Non-pigmented ciliary epithelial cell (primary cell): ENCODE measurements at places on chromosomes 2 and 18.
A peak's percentile ranks its signal among the peaks of the same experiment; 100 is the strongest.

DNA sequence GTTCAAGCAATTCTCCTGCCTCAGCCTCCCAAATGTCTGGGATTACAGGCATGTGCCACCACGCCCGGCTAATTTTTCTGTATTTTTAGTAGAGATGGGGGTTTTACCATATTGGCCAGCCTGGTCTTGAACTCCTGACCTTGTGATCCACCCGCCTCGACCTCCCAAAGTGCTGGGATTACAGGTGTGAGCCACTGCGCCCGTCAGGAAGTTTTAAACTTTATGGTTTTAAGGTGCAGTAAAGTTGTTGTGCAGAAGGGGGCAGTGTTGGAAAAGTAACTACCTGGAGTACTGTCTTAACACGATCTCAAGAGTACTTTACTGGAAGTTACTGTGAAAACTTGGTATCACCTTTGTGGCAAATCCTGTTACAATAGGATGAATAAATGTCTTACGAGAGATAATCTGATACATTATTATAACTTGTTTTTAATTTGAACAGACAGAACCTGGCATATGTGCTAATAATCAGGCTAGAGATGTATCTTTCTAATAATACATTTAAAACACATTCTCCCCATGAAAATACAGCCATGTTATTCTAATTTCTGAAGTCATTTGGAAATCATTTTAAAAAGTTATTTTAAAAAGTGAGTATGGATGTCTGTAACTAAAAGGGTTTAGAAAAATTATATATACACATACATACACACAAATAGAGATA is 10.8 kb downstream of the SPDYA start:
- DNase-seq = no peak

DNA sequence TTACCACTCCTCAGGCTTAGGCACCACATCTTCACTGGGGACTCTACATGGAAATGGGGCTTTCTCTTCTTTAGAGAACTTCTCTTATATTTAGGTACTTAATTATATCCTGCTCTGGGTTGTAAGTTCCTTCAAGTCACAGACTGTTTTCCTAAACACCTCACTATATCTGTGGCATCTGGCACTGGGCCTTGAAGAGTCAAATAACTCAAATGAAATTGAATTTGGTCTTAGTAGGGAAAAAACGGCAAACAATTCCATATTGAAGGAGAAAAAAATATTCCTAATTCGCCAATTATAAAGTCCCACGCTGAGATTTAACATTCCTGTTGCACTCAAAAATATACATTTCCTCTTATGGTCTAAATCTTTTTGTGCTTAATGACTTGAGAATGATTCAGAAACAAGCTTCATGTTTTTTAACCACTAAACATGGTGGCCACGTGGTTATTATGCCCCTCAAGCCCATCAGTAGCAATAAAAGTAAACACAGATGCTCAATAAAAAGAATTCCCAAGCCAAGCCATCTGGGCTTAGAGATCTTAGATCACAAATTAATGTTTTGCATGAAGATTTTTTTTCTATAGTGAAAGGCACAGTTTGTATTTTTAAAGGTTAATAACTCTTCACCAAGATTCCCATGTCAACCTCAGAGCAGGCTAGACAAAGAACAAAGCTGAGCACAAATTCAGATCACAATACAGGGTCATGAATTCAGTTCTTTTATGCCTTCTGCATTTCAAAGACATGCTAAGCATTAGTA is 105.5 kb upstream of the SYT4 start:
- no peak for DNase-seq

- DNase-seq = no peak
Observed at GRCh38 chr2:239952665-239953417, 72.3 kb downstream of the NDUFA10 start.

DNA sequence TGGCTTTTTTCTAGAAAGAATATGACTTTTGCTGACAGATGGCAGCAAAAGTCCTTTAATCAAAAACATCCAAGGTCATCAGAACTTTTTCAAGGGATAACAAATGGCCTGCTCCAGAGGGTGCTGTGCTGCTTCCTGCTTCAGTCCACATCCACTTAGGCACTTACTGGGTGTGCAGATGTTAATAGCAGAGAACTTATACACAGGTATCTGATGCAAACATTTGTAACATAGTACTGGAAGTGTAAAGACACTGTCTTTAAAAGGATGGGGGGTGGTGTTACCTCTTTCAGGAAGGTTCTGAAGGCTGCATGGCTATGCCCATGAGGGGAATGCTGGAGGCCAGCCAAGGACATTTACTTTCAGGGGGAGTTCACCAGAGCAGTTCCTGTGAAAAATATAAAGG is 5.5 kb downstream of the HOXD8 start:
- DNase-seq = no peak

DNA sequence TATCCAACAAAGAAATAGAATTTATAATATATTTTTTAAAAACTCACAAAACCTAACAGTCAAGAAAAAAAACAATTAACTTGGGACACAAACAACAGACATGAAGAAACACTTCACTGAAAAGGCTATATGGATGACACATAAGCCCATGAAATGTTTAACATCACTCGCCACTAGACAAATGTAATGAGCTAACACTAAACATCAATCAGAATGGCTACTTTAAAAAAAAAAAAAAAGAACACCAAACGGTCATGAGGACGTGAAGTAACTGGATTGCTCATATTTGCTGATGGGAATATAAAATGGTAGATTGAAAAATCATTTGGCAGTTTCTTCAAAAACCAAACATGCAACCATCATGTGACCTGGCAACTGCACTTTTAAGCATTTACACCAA is 97.3 kb upstream of the RGPD4 start:
- no peak for DNase-seq

DNA sequence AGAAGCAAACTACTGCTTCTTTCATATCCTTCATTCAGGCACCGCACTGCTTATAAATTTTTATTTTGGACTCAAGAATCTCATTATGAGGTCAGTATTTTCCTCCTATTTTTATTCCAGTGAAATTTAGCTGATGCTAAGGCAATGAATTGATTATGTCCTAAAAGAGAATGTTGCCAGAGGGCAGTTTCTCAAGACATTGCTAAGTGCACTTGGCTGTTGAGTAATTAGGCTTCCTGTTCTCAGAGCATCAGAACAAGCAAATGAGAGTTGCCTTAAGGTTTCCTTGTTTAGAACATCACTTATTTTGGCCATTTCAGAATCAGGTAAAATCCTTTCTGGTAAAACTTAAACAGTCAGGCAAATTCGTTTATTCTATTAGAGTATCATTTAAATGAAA is 548.6 kb upstream of the ZEB2 start:
- no peak for DNase-seq

DNA sequence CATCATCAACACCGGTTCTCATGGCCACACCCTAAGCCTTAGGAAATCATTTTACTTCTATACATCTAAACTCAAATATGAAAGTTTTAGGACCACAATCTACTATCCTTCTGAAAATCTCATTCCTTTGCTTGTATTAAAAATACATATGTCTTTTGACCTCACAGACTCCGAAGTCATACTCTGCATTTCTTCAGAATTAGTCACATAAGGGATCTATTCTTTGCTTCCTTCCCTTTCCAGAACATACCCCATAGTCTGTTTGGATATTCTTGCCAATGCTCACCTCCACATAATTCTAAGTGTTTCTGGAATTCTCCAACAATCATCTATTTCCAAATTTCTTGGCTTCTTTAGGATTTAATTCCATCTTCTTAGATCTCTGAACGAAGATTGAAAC is 14.2 kb upstream of the DSG1 start:
- DNase-seq = no peak

DNA sequence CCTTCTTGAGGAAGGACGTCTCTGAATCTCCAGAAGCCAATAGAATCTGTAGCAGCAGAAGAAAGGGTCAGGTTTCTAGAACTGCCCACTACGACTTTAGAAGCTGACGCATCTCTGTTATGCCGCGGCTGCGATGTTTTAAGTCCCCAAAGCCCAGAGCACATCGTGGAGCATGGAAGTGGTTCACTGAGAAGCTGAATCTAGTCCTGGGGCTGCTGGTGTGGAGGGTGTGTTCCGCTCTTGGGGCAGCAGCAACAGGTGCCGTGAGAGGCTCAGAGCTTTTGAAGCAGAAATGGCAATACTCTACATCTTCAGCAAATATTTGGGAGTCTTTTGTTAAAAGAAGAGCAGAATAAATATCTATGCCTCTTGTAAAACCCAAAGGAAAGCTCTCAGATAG is 48.9 kb upstream of the RMDN2 start:
- no peak for DNase-seq

DNA sequence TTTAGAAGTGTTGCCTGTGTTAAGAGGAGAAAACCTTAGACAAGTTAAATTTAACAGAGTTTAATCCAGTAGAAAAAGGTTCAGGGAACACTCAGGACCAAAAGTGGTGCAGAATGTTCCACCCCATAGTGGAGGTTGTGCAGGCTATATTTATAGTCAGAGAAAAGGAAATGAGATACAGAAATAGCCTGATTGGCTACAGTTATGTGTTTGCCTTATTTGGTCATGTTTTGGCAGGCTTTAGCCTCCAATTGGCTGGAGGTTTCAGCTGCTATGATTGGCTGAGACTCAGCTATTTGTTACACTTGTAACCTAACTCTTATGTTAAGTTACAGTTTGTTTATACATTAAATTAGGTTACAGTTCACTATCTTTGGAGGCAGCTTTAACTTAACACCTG is 4.2 kb downstream of the STAMBP start:
- DNase-seq = no peak

DNA sequence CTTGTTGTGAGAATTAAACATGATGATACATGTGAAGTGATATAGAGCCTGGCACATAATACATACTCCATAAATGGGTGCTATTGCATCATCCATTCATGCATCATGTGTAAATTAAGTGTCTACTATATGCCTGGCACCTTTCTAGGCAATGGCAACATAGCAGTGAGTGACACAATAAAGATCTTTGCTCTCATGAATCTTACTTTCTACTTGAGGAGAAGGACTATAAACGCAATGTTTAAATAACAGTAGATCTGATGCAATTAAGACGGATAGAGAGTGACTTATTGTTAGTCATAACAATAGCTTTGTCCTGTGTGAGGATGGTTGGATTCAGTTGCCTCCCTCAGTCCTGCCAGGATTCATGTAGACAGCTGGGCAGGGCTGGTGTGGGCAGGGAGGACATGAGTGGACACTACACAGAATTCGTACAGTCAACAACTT is 88.4 kb upstream of the NPAS2 start:
- DNase-seq = no peak

DNA sequence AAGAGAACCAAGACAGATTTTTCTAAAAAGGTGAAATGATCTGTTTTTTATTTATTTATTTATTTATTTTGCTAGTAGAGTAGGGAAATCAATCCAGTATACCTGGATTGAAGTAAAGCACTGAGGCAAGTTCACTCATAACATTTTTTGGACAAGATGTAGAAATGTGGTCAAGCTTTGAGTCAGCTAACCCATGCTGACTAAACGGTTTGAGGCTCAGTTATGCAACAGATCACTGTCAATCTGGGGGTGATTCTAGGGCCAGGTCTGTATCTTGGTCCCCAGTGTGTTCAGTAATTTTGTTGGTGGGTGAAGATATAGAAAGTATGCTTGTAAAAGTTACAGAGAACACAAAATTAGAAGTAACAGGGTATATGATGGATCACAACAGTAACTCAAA is 60.2 kb downstream of the RMDN2 start:
- DNase-seq = peak; percentile 54

DNA sequence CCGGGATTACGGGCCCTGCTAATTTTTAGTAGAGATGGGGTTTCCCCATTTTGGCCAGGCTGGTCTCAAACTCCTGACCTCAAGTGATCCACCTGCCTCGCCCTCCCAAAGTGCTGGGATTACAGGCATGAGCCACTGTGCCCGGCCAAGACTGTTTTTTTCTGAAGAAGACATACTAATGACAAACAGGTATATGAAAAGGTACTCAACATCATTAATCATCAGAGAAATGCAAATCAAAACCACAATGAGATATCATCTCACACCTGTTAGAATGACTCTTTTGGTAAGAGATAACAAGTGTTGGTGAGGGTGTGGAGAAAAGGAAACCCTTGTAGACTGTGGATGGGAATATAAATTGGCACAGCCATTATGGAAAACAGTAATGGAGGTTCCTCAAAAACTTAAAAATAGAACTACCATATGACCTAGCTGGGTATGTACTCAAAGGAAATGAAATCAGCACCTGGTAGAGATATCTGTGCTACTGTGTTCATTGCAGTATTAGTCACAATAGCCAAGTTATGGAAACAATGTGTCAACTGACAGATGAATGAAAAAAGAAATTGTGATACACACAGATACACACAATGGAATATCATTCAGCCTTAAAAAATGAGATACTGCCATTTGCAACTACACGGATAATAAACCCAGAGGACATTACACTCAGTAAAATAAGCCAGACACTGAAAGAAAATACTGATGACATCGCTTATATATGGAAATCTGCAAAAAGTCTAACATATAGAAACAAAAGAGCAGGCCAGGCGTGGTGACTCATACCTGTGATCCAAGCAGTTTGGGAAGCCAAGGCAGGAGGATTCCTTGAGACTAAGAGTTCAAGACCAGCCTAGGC is 20.8 kb downstream of the SOS1 start:
- peak; percentile 42 for DNase-seq
